ENCODE measurements at places on chromosomes 1 and 21.
A peak's percentile ranks its signal among the peaks of the same experiment; 100 is the strongest.

DNA sequence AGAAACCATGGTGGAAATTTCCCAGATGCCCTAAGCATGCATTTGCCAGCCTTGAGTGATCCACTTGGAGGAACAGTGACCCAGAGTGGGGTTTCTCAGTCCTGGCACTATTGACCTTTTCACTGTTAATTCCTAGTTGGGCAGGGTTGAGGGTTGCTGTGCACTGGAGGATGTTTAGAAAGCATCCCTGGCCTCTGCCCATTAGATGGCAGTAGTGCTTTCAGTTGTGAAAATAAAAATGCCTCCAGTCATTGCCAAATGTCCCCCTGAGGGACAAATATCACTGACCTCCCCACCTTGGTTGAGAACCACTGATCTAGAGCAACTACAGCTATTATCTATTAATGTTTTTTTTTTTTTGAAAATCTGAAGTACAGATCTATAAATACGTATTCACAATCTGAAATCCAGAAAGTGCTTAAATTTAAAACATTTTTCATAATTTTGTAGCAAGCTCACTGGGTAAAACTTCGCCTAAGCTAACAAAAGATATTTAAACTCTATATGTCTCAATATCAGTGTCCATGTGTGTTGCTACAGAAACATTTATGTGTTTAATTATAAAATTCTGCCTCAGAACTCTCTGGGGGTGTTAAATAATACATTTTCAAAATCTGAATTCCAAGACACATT lies 27.3 kb downstream of the F3 start:
- DNase-seq = no peak

- DNase-seq = no peak
Measured at GRCh38 chr1:44239331-44239960, 26.2 kb downstream of the DMAP1 start.

- no peak for DNase-seq
Measured at GRCh38 chr1:227558732-227559262, 4.6 kb upstream of the ZNF678 start.

- peak; percentile 57 for DNase-seq
Measured at GRCh38 chr21:43866260-43866629, 1.2 kb downstream of the AGPAT3 start.

GRCh38 chr1:197663162-197663953 lies 111.9 kb downstream of the DENND1B start:
- no peak for DNase-seq

DNA sequence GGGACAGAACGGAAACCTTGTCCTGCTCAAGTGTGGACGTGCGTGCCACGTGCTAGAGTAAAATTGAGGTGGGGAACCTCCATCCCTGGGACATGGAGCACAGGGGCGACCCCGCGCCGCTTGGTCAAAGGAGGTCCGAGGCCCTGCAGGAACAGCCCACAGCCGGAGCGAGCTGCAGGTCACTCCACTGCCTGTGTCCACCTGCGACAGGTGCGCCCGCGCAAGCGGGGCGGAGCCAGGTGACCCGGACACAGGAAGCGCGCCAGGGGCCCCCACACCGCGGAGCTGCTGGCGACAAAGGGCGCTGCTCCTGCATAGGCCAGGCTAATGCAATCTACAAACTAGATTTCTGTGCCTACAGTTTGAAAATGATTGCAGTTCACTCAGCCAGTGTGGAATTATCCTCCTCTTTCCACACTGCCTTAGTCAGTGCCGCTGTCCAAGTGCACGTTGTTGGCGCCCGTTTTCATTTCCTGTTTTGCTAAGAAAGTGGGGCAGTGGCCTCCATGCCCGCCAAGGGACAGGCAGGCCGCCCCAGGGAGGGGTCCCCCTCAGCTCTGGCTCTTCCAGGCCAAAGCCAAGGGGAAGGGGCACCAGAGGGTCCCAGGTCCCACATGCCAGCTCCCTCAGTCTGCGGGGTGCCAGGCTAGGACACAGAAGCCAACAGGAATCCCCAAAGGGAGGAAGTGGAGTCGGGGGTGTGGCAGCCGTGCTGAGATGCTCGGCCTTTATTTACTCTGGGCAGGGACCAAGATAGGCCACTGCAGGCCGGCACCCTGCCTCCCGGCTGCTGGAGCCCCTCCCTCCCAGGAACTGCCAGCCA lies 4.3 kb upstream of the NADK start:
- peak; percentile 23 for DNase-seq

DNA sequence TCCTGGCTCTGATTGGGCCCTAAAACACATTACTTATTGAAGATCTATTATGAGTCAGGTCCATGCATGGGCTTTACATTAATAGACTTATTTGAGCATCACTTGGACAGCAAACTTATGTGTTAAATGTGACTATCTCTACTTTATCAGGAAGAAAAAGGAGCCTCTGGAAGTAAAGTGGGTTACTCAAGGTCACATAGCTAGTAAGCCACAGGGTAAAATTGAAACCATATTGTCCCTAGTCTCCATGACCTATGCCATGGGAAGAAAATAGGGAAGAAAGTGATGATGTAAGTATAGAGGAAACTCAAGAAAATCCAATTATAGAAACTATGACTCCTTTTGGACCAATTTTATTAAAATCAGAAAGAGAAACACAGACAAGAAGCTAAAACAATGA lies 555.3 kb downstream of the NUF2 start:
- DNase-seq = no peak

DNA sequence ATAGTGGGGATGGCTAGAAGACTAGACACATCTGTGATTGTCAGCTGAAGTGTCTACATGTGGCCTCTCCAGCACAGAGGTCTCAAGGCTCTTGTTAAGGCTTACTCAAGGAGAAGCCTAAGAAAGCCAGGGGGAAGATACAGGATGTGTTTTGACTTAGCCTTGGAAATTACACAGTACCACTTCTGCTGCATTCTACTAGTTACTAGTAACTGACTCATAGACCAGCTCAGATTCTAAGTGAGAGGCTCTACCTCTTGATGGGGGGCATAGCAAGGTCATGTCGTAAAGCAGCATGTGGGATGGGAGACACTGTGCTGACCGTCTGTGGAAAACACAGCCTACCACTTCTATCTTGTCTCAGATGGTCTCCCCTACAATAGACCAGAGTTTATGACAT lies 99.5 kb downstream of the UBE2U start:
- DNase-seq = no peak

- DNase-seq = no peak
Measured at GRCh38 chr1:207959910-207960309, 49.0 kb upstream of the CD34 start.

- no peak for DNase-seq
Measured at GRCh38 chr1:3375245-3375644, 79.2 kb upstream of the ARHGEF16 start.

- no peak for DNase-seq
Measured at GRCh38 chr1:8646189-8646588, 171.3 kb downstream of the RERE start.

DNA sequence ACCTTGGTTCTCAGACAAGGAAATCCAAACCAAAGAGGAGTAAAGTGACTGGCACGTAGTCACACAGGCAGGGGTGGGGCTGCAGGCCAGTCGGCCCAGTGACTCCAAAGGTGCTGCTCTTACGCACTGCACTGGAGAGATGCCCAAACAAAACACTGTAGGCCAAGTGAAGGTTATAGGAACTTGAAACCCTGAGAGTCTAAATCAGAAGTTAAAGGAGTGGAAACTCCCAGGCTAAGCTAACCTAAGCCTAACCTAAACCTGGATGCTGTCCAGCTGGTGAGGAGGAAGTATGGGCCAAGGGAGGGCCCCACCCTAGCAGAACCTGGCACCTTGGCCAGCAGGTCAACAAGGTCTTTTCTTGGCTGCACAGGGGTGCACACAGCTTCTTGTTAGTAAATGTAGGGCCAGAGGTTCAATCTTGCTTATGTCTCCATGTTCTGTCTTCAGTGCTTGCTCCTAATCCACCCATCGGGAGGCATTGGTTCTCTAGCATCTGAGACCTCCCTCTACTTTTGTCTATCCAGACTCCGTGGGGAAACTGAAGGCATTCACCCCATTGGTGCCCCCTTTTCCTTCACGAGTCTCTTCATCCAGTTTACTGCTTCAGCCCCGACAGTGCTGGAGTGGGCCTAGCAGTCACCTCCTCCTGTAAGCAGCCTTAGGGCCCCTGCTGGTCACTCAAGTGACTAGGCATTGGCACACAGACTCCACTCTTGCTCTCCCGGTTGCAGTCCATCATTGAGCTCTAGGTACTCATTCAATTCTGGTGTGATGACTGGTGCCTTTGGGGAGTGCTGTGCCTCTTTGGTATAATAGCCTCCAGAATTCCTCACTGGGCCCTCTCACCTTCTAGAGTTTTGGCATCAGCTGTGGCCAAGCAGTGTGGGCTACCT lies 12.9 kb upstream of the TMEM125 start:
- DNase-seq = no peak

GRCh38 chr1:211822677-211823407 lies 7.7 kb downstream of the LPGAT1 start:
- no peak for DNase-seq

DNA sequence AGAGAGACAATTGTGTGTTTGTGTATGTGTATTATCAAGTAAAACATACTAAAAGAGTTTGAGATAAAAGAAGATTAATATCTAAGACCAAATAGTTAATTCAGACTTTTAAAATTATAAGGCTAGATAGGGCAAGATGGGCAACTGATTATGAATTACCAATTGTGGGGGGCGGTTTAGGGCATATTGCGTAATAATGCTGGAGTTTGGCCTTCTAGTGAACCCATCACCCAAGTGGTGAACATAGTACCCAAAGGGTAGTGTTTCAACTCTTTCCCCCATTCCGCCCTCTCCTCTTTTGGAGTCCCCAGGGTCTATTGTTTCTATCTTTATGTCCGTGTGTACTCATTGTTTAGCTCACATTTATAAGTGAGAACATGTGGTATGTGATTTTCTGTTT lies 55.4 kb downstream of the FRRS1 start:
- DNase-seq = no peak

GRCh38 chr21:18524097-18524880 lies 120.7 kb upstream of the TMPRSS15 start:
- no peak for DNase-seq

DNA sequence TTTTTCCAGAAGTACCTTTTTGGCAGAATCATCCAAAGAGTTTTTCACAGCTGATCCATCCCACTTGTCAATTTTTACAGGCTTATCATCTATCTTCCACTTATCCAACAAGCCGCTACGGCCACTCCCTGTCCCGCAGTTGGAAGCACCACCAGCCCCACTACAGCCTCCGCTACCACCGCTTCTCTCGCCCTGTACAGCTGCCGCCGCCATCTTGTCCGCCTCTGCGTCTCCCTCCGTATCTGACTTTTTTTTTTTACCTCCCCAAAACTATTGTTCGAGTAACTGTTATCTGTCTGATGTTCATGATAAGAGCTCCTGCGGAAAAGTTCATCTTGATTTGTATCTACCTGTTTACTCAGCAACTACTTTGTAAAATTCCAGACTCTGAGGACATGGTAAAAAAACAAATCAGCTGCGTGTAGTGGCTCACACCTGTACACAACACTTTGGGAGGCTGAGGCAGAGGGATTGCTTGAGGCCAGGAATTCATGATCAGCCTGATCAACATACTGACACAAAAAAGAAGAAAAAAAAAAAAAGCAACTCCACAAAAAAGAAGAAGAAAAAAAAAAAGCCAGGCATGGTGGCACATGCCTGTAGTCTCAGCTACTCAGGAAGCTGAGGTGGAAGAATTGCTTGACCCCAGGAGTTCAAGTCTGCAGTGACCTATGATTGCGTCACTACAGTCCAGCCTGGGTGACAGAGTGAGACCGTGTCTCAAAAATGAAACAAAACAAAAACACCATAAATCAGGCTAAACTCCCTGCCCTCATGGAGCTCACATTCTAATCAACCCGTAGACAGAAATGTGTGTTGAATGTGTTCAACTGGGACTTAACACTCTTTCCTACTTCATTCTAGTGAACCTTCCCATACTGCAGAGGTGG lies 8.0 kb upstream of the EYA3 start:
- DNase-seq = no peak

DNA sequence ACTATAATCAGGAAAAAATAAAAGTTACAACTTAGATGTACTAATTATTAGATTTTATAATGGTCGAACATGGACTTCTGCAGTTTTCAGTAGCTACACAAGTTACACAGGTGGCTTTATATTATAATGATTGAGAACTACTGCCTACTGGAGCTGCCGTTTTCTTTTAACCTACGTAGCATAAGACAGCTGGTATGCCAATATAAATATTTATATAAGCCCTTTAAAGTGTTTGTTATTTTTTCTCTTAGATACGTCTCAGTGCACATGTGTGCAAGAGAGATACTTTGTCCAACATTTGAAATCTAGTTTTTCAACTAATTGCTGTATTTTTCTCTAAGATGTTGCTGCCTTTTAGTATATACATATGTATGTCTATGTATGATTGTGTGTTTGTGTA lies 42.4 kb downstream of the PDC start:
- no peak for DNase-seq

- no peak for DNase-seq
Measured at GRCh38 chr1:75787524-75787923, 1.5 kb downstream of the RABGGTB start.

DNA sequence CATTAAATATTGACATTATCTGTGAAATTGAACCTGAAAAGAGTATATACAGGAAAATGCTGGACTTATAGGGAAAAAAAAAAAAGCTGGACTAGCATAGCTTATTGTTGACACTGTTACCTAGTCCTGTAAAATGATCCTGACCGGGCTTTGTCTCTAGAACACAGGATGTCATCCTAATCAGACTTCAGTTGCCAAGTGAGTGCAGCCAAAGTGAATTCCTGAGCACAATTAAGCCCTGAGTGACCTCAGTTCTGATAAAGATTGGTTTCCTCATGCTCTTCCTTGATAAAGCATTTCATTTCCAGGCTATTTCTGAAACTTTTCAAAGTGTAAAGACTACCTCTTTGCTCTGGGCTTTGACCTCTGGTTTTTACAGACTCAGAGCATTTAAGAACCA lies 19.8 kb downstream of the SELP start:
- DNase-seq = no peak

DNA sequence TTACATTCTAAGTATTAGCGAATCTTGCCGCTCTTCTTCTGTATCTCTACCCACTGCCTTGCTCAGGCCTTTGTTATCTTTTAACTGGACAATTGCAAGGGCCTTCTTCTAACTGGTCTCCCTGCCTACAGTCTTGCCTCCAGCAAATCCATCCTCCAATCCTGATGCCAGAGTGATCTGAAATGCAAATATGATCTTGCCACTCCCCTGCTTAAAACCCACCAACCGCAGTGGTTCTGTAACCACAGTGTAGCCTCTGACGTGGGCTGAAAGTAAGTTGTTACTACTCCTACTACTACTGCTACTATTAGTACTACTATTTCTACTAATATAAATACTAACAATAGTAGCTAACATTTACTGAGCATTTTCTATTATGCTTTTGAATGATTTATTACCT lies 12.4 kb downstream of the MOV10 start:
- no peak for DNase-seq

GRCh38 chr1:201859424-201859823 lies 29.3 kb upstream of the SHISA4 start:
- DNase-seq = no peak

DNA sequence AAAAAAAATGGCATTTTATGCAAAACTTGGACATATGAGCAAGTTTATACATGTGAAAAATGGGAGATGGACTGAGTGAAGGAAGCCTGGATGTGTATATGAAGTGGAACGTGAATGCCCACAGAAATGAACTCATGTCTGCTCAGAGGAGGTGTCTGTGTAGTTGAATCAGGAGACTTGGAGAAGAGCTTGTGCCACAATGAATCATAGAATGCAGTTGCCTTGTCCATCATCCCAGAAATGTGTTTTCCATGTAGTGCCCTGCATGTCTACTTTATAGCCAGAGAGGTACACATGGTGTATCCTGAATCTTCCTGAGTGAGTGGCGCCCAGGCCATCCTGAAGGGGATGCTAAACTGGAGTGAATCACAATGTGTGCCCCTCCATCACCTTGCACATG lies 2.6 kb upstream of the ILDR2 start:
- no peak for DNase-seq
